ENCODE measurements at places on chromosomes 4 and X.

DNA sequence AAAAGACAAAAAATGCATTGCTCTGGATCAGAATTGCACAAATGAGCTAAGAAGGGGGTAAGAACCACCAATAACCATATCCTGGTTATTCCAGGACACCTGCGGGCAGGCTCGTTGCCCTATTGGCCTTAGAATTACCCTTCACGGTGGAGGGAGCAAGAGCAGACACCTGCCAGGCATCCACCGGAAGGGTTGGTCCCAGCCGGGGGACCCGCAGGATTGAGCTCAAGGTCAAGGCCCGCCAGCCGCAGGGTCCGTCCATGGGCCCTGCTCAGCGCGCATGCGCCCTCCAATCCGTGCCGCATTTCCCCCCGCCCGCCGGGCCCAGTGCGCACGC lies 575 bp downstream of the SLC25A6 start:
- peak; percentile 60 for DNase-seq

- no peak for DNase-seq
These were observed 35.3 kb downstream of the RBPJ start for GRCh38 chr4:26356081-26356501.

DNA sequence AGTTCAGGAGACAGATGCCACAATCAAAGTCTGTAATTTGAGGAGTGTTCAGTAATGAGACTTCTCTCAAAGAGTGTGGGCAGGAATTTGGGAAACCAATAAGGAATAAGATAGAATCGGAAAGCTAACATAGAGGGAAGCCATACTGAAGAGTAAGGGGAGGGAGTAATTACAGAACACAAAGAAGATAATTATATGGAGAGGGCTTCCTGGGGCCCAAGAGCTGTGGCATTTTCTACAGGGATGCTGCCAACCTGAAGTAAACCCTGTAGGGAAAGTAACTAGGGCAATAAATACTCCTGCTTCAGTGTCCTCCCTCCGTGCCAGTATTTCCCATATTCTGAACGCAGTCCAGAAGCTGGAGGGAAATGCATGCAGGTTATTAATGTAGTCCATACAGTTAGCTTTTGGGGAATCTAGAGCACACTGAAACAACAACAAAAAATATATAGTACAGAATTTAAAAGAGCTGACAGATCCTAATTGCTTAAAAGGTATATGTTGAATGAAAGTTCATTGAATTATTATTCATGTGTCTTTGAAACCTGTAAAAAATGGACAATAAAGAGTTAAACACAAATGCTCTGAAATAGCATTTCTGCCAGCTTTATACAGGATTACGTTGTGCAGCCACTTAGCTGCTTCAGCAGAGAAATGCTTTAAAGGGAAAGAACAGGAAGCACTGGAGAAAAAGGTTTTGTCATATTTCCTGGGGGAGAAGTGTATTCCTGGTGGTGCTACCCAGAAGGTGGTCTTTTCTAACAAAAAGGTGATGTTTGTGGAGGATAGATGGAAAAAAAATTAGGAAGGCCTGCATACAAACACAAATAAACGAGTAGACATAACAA lies 48.0 kb downstream of the CXXC4 start:
- DNase-seq, result no peak

DNA sequence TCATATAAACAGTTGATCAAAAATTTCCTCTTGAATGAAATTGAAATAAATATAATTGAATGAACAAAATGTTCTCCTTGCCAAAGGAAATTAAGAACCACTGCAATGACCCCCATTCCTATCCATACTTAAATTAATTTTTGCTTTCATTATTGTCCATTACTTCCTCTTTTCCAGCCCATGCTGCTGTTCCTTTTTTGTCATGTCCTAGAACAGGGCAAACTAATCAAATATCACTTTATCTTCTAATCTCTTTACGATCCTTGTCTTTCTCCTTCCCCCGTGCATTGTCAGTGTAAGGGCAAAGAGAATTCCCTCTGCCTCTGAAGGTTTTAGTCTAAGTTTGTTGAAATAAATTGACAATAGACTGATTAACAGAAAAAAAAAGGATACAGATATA lies 203.0 kb downstream of the CENPC start:
- no peak for DNase-seq

- DNase-seq, result no peak
These were observed 57.5 kb downstream of the GPR82 start for GRCh38 chrX:41781500-41781899.

GRCh38 chr4:3328814-3329663 lies 36.2 kb downstream of the RGS12 start:
- no peak for DNase-seq

GRCh38 chr4:147780137-147780777 lies 48.4 kb downstream of the ARHGAP10 start:
- no peak for DNase-seq

- no peak for DNase-seq
These were observed 70.6 kb downstream of the TNIP2 start for GRCh38 chr4:2685541-2685940.

- DNase-seq, result no peak
These were observed 17.8 kb upstream of the ZNF827 start for GRCh38 chr4:145956288-145956890.

GRCh38 chrX:54807524-54808108 lies at the start of gene MAGED2:
Gene MAGED2, plus strand, starts transcription at chrX:54807745. Its CDS starts 1,587 bp downstream, at chrX:54809332.
- DNase-seq, result no peak

- no peak for DNase-seq
These were observed 31.0 kb upstream of the STX18 start for GRCh38 chr4:4572821-4573220.

- DNase-seq, result no peak
These were observed 104.2 kb downstream of the KDR start for GRCh38 chr4:55021214-55021613.

GRCh38 chr4:3205995-3206394 lies 43.0 kb upstream of the MSANTD1 start:
- DNase-seq, result no peak

- DNase-seq, result no peak
These were observed 133.1 kb downstream of the ARAP2 start for GRCh38 chr4:36111172-36111571.

DNA sequence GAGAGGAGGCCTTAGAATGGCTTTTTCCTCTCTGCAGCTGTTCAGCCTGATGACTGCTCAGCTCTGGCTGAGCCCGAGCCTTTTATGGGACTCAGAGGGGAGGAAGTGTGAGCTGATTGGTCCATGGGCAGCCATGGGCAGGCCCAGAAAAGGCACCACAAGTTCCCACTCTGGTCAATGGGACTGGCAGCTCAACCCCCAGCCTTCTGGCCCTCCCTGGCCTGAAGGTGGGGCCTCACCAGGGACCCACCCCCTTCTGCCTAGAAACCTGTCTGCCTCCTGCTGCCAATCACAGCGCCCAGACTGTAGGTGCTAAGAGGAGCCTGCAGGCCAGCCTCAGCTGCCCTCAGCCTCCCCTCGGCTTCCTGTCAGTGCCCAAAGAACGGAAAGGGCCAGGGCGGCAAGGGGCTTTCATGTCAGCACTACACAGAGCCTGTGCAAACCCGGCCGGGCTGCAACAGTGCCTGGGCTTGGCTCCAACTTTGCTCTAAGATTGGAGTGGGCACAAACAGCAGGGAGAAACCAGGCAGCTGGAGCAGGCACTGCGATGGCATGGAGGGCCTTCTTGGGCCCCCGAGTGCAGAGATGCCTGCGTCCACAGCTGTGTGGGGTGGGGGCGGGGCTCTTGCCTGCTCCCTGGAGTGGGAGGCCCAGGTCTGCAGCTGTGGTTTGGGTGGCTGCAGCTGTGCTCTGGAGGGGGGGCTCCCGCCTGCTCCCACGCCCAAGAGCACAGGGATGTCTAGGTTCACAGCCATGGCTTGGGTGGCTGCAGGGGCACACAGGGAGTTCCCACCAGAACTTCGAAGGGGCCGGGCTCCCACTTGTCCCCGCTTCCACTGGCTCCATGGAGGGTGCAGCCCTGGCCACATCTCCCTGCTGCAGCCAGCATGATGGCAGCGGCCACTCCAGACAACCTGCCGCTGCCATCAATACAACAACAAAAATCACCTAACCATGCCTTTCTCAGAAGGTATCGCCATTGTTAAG lies 92.6 kb downstream of the NXF2 start:
- no peak for DNase-seq

DNA sequence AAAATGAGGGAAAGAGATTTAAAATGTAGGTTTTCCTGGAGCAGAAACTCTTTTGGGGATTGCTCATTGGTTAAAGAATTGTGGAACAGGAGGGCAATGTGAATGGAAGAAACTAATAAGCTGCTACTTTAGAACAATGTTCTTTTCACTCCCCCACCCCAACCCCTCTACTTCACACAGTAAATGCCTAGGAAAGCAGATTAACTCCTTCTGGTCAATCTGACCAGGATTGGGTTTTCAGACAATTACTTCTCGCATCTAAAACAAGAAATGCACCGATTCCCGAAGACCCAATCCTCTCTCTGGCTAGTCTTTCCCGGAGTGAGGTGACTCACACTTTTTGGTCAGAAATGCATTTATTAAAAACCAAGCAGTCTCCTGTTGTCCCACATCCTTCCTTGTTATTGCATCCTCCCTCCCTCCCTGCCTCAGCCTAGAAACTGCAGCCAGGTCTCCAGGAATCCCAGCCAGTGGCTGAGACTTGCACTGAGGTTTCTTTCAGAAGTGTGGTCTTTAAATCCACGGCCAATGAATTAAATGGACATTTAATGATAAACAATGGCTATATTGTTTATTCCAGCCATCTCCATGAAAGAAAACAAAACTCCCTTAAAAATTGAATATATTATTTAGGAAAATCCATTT lies 21.4 kb downstream of the MFAP3L start:
- DNase-seq, result no peak

GRCh38 chr4:98262431-98262830 lies 1.2 kb downstream of the RAP1GDS1 start:
- DNase-seq, result no peak

DNA sequence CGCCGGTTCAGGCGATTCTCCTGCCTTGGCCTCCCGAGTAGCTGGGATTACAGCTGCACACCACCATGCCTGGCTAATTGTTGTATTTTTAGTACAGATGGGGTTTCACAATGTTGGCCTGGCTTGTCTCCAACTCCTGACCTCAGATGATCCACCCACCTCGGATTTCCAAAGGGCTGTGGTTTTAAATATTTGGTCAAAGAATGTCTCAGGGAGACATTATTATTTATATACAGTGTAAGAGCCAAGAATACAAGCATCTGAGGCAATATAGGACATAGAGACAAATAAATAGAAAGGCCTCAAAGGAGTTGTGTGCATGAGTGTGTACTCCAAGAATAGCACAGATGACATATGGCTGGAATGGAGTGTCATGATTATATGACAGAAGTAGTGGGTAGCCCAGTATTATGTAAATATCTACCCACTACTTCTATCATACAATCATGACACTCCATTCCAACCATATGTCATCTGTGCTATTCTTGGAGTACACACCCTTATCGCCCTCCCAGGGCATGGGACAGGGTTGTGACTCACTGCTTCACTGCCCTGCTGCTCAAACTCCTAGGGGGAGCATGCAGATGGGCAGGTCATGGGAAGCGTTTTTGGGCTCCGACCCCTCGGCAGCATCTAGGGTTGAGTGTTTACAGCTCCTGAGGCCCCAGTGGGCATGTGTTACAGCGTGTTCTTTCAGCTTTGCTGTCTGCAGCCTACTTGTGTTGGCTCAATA lies 1649.8 kb upstream of the PCDH10 start:
- no peak for DNase-seq

- no peak for DNase-seq
These were observed 72.6 kb downstream of the DMD start for GRCh38 chrX:33138677-33139249.

DNA sequence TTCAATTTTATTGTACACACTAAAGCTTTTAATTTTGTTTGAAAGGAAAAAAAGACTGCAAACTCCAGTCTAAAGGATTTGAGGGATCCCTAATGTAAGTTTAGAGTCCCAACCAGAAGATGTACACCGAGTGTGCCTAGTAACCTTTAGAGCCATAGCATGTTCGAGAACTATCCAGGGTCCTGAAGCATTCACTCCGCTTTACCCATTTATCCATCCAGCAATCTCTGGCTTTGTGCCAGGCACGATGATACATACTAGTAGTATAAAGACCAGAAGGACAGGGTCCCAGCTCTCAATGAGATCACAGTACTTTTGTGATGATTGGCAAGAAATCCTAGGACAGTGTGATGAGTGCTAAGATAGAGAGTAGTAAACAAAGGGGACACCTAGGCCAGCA lies 168.7 kb downstream of the STK32B start:
- no peak for DNase-seq

DNA sequence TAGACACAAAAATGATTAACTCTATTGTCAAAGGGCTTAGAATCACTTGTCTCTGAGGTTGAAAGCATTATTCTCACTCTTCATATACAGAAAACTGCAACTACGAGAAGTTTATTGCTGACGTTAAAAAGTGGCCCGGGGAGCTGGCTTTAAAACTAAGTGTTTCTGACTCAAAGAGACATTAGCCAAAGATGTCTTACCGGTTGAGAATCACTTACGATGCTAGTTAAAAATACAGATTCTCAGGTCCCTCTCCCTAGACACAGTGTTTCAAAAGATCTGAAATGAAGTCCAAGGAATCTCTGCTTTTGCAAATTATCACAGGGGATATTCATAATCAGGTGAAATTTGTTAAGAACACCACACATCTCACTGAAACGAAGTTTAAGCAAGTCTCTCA lies 1.2 kb downstream of the GNPDA2 start:
- no peak for DNase-seq

GRCh38 chr4:101287324-101287723 lies 60.0 kb downstream of the PPP3CA start:
- no peak for DNase-seq

- no peak for DNase-seq
These were observed at the start of gene STBD1 for GRCh38 chr4:76305971-76306881. Gene STBD1, plus strand, starts transcription at chr4:76306733. Its CDS starts 37 bp downstream, at chr4:76306770.

DNA sequence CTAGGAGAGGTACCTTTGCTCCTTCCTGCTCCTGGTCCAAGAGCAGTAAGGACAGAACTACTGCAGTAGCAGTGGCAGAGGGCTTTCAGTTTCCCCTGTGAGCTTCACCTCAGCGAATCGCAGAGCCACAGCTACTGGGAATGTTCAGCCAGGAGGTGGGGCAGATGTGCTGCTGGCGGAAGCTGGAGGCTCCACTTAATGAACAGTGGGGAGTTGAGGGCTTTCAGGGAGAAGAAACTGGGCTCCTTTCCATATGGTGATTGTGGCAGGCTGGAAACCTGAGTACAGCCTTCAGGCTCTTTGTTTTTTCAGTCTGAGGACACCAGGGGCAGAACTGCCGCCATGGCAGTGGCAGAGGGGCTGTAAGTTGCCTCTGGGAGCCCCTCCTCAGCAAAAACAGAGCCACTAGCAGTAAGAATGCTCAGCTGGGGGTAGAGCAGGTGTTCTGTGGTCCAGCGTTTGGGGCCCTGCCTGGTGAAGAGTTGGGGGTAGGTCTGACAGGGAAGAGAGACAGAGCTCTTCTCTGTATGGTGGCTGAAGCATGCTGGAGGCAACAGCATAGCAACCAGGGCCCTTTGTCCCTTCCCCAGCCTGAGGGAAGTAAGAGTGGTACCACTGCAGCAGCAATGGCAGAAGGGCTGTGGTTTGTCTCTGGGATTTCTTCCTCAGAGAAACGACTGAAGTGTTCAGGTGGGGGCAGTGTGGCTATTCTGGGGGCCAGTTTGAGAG lies 106.0 kb upstream of the GRXCR1 start:
- DNase-seq, result no peak

- DNase-seq, result no peak
These were observed 646.9 kb downstream of the STPG2 start for GRCh38 chr4:97496298-97496873.

All from activated CD8-positive, alpha-beta memory T cell treated with anti-CD3 and anti-CD28 coated beads for 1 hour (primary cell).